RPMI7951 (cell line): ENCODE measurements at places on chromosomes 5 and 9. TPM values are rescaled to one million over a fixed set of nuclear protein-coding genes. Genes with fewer than 3 reads are reported as not detected.

DNA sequence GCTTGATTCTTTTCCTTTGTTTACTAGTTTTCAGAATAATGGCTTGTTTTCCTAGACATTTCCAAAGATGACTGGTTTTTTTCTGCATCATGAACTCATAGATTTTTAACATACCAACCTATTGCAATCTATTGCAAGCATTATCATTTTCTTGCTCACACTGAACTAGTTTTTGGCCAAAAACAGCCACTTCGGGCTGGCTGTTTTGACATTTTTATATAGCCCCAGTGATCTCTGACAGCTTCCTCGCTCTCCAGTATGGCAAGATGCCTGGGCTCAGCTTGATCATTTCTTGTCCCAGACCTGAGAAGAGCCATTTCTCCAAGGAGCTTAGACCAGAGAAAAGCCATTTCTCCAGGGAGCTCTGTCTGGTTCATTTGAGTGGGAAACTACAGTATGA is 94.3 kb upstream of the MAMDC2 start:
- DNase-seq: no peak

DNA sequence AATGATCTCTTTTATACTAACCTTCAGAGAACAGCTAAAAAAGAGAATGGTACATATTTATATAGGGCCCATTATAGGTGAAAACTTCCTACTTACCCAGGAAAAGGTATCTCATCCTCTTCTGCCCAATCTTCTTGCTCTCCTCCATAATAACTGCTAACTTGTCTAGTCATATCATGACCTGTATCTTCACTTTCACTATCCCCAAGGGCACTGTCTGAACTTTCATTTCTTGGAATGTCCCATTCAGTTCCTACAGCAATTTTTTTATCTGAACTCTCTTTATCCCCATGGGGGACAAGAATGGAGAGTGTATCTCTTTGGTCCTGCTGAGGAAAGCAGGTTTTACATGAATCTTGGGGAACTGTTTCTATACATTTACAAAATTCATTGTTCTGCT is 36.4 kb upstream of the RAPGEF6 start:
- no peak for DNase-seq

- DNase-seq: no peak
Measured at GRCh38 chr9:96509026-96509425, 59.1 kb downstream of the HABP4 start.

SLC4A9 gene
- total RNA-seq: not detected in 2 replicates
